ENCODE measurements at places on chromosomes 16 and 17. TPM values are rescaled to one million over a fixed set of nuclear protein-coding genes. Genes with fewer than 3 reads are reported as not detected.

ETV4 gene
- 0.88 TPM for total RNA-seq

PLD6 gene
- total RNA-seq = 5.6 TPM

CTF1 gene
- 0.68 TPM for total RNA-seq

SERPINF2 gene
- total RNA-seq = 6.4 TPM

ZNF750 gene
- not detected for total RNA-seq

USP36 gene
- total RNA-seq = 38.0 TPM

FUS gene
- 153 TPM for total RNA-seq

CNGB1 gene
- total RNA-seq = not detected

IKZF3 gene
- 86.4 TPM for total RNA-seq

JPH3 gene
- total RNA-seq = not detected

GSPT1 gene
- total RNA-seq = 90.2 TPM

HID1 gene
- 35.7 TPM for total RNA-seq

PIGQ gene
- total RNA-seq = 42.7 TPM

GSG1L gene
- 0.22 TPM for total RNA-seq

AP2B1 gene
- 144 TPM for total RNA-seq

KRT12 gene
- not detected for total RNA-seq

TVP23A gene
- 1.5 TPM for total RNA-seq

CD300H gene
- 20.0 TPM for total RNA-seq

PLCG2 gene
- 111 TPM for total RNA-seq

NPIPB9 gene
- 10.0 TPM for total RNA-seq

VAT1 gene
- 98.3 TPM for total RNA-seq

GINS2 gene
- 2.6 TPM for total RNA-seq

SOST gene
- not detected for total RNA-seq

MAPT gene
- total RNA-seq = 1.6 TPM

TMC7 gene
- 0.43 TPM for total RNA-seq

KCNH6 gene
- total RNA-seq = not detected

OR1F1 gene
- total RNA-seq = not detected

NCOR1 gene
- 203 TPM for total RNA-seq

B9D1 gene
- total RNA-seq = 6.5 TPM

DDX19B gene
- total RNA-seq = 26.3 TPM

SLC16A13 gene
- total RNA-seq = 7.6 TPM

EVI2A gene
- 52.8 TPM for total RNA-seq

KRT31 gene
- not detected for total RNA-seq

TP53TG3D gene
- total RNA-seq = not detected

GGT6 gene
- not detected for total RNA-seq

PYCARD gene
- 90.1 TPM for total RNA-seq

CA5A gene
- not detected for total RNA-seq

TBC1D26 gene
- total RNA-seq = not detected

TRPV3 gene
- total RNA-seq = 0.32 TPM

OR1A1 gene
- total RNA-seq = not detected

QPRT gene
- 21.7 TPM for total RNA-seq

Measured in spleen (tissue), 13 donors.